KBM-7 (cell line): ENCODE measurements at places on chromosomes 12 and 14.

DNA sequence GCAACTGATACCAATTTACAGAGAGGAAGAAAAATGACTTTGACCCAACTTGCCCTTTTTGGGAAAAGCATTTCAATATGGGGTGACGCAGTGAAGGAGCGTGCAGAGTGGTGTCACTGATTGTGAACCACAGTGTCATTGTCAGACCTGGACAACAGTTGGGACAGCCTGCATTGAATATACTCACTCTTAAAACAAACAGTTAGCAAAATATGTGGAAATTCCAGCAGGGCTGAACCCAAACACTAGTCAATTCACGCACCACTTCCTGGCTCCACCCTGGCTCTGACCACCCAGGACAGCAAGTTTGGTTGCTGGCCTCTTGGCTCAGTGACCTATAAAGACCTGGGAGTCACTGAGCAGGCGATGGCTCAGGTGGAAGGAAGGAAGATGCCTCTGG lies 61.3 kb downstream of the NOS1 start:
- DNase-seq, result no peak

DNA sequence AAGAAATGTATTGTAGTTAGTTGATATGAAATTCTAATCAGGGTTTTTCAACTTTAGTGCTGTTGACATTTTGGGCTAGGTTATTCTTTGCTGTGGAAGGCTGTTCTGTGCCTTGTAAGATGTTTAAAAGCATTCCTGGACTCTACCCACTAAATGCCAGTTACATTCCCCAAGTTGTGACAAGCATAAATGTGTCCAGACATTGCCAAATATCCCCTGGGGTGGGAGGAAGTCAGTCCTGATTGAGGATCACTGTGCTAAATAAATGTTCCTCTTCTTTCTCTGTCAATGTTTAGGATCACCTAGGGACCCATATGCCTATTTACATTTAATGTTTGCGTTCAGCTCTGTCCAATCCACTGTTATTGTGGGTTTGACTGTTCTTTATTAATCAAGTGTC lies 268.3 kb downstream of the TMTC2 start:
- no peak for DNase-seq

- DNase-seq, result peak; percentile 35
These were observed 48.0 kb upstream of the RIMBP2 start for GRCh38 chr12:130764073-130764472.

GRCh38 chr12:20963762-20964161 lies 153.3 kb downstream of the SLCO1B3 start:
- DNase-seq, result no peak

- DNase-seq, result no peak
These were observed 1.6 kb upstream of the ACVRL1 start for GRCh38 chr12:51905471-51906429.

GRCh38 chr14:101828046-101828445 lies 66.5 kb downstream of the PPP2R5C start:
- DNase-seq, result no peak

DNA sequence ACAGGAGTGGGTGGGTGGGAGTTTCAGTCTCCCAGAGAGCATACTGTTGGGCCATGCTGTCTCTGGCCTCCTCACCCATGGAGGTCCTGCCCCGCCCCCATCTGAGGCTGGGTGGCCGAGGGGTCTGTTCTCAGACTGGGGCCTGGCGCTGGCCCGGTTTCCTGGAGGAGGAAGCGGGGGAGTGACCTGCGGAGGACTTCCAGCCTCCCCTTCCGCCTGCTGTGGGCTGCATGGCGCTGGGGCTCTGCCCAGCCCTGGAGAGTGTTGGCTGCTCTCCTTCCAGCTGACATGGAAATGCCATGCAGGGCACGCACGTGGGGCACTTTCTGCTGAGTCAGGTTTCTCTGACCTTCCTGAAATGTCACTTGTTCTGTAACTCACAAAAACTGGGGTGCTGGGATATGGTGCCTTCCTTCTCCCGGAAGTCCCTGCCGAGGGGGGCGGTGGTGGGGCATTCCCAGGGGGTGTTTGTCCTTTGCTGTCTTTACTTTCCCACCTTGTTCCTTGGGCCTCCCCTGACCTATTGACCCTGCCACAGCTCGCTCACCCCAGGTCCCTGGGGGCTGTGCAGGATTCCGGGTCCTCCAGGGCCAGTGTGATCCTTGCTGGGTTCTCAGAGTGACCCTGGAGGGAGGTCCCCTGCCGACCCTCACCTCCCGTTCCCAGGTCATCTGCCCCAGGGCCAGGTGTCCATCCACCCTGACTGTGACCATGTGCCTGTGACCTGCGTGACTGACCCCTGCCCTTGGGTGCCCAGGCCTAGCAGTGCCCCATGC lies 23.6 kb downstream of the PACS2 start:
- peak; percentile 48 for DNase-seq

DNA sequence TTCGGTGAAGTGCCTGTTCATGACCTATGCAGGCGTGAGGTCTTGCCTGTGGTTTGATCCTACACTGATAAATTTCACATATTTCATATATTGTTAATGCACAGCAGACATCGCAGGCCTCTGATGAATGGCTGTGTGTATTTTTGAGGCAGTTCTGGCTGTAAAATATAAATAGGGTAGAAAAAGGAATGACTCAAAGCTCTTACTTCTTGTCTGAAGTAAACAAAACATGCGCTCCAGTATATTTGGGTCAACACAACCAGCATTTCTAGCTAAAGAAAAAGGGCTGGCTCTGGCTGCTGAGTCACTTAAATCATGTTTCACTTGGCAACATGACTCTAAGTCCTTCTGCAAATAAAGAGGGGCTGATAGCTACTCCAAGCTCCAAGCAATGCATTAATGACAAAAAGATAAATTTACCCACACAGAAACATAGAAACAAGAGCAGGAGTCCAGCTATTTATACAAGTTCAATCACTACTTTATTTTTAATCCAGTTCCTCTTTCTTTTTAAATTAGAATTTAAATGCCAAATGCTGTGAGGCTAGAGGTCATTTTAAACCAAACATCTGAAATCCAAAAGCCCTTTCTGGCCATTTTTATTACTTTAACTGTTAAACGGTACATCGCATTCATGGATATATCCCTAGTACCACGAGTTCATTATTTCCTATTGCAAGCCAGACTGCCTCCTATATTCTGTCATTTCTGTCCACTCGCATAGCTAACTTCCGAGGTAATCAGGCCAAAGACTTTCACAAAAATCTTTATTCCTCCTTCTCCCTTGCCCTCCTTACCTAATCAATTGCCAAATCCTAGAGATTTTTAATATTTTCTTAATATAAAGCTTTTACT lies 54.3 kb upstream of the TMCC3 start:
- no peak for DNase-seq
